ENCODE measurements at places on chromosomes 5 and 9. TPM values are rescaled to one million over a fixed set of nuclear protein-coding genes. Genes with fewer than 3 reads are reported as not detected.
A peak's percentile ranks its signal among the peaks of the same experiment; 100 is the strongest.

KIF4B gene
- total RNA-seq, result 0.06 TPM

NXNL2 gene
- 2.5 TPM for total RNA-seq

SLC22A4 gene
- 5.6 TPM for total RNA-seq

DNA sequence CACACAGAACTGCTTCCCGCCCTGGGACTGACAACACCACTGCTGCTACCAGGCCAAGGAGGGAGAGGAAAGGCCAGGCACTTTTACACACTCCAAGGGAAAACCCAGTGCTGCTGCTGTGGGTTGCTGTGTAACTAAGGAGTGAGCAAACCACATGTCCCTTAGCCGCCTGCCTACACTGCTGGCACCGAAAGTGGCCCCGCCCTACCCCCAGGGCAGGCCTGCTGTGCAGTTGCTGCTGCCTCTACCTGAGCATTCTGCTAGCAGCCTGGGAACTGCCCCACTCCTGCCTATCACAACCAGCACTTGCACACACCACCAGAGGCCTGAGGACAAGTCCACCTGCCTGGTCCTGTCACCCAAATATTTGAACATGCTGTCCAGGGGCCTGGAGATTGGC lies 740.9 kb downstream of the DTWD2 start:
- no peak for DNase-seq

DNA sequence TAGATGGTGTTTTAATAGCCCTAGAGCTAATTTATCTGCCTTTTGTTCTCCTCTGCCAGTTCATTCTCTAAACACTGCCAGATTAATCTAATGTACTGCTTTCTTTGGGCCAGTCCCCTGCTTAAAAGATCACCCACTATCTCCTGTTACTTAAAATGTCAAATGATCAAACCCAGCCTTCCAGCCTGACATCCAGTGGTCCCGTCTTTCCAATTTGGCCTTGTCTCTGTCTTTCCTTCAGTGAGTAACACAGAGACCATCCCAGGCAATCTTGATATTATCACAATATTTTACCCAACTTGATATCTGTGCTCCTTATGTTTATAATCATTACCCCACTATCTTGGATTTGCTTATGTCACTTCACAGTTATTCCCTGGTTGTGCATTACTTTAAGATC lies 12.0 kb downstream of the PRR16 start:
- DNase-seq, result no peak

IRX2 gene
- total RNA-seq, result 5.3 TPM

- DNase-seq, result no peak
Measured at GRCh38 chr5:180128671-180129261, 57.2 kb upstream of the RNF130 start.

DNA sequence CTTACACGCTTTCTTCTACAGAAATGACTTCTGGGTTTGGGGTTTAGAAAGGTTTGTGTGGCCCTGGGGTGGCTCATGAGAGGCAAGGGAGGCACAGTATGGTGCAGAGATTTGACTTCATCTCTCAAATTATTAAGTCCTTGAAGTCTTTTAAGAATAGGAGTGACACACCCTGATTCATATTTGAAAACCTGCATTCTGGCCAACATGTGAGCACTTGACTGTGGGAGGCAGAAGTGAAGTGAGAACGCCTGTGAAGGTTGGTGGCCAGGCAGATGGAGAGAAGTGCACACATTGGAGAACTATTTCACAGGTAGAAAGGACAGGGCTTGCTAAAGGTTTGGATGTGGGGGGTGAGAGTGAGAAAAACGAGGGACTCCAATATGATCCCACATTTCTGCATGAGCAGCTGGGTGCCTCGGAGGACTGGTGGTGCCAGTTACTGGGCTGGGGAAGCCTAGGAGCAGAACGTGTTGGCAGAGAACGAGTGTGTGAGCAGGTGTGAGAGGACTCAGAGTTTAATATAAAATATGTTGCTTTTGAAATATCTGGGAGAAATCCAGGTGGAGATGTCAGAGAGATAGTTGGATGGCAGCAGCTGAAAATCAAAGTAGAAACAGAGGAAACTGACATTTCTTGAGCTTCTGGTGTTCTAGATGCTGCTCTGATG lies 240.0 kb upstream of the ADAMTSL1 start:
- DNase-seq, result no peak

GRCh38 chr9:109158651-109159050 lies 8.4 kb downstream of the FRRS1L start:
- no peak for DNase-seq

- DNase-seq, result no peak
Measured at GRCh38 chr9:125758986-125759763, 12.0 kb downstream of the PBX3 start.

DNA sequence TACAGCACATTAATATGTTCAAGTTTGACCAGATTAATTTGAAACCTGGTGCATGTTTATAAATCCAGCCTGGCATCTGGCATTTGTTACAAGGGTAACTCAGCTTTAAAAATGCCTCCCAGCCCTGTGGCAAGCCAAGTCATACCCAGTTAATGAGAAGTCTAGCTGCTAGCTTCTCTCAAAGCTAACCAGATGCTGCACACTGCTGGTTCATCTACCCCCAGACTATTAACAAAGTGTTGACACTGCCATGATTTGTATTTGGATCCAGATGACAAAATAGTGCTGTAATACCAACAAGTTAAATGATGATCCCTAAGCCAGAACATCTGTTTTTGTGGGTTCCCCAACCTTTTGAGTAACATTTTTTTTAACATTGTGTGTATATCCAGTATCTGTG lies 573.7 kb upstream of the DAB2 start:
- peak; percentile 92 for DNase-seq

DNA sequence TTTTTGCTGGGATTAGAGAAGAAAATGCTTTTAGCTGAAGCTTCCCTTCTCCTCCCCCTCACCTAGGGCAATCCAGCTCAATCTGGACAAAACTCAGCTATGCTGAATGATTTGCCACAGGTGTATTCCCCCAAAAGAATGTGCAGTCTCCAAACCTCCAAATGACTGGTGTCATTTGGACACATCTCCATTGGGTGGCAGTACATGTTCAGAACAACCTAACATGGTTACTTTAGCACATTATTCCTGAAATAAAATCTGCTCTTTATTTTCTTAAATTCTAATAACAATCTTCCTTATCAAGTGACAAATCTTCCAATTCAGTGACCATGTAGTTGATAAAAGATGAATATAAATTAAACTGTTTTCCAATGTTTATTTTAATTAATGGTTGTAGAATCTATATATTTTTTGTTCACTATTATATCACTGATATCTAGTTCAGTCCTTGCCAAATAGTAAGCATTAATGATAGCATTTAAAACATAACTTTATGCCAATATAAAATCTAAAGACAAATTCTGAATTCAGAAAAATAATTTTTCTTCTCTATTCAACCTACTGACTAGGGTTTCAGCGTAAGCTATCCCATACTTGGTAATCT lies 61.3 kb upstream of the MOCS2 start:
- peak; percentile 53 for DNase-seq

GRCh38 chr5:74639807-74640449 lies 600 bp downstream of the ENC1 start:
- peak; percentile 60 for DNase-seq

- DNase-seq, result no peak
Measured at GRCh38 chr9:36763778-36764177, 191.1 kb downstream of the MELK start.

GRCh38 chr9:82467436-82467835 lies 478.9 kb downstream of the SPATA31D1 start:
- DNase-seq, result no peak

GRCh38 chr9:134536101-134536900 lies 105.3 kb upstream of the COL5A1 start:
- peak; percentile 79 for DNase-seq

- no peak for DNase-seq
Measured at GRCh38 chr5:140443-140829, 48.5 kb downstream of the PLEKHG4B start.

COL23A1 gene
- total RNA-seq, result not detected

OGN gene
- total RNA-seq, result not detected

FAT2 gene
- not detected for total RNA-seq
